ENCODE measurements at places on chromosomes 5 and 9.

- DNase-seq: no peak
These were observed 110.8 kb downstream of the ADRB2 start for GRCh38 chr5:148937239-148937638.

DNA sequence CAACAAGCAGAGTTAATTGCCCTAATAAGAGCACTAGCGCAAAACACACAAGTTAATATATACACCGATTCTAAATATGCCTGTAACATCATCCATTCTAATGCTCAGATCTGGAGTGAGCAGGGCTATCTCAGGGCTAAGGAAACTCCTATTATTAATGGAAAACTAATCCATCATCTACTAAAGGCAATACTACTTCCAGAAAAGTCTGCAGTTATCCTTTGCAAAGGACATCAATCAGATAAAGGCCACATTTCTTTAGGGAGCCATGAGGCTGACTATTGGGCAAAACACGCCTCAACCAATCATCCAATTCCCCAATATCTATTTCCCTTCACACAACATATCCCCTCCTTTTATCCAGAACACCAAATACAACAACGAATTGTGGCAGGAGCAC, 1032.3 kb upstream of the NUDT12 start:
- no peak for DNase-seq

- DNase-seq: no peak
These were observed 1901.9 kb upstream of the ACO1 start for GRCh38 chr9:30482499-30482898.

DNA sequence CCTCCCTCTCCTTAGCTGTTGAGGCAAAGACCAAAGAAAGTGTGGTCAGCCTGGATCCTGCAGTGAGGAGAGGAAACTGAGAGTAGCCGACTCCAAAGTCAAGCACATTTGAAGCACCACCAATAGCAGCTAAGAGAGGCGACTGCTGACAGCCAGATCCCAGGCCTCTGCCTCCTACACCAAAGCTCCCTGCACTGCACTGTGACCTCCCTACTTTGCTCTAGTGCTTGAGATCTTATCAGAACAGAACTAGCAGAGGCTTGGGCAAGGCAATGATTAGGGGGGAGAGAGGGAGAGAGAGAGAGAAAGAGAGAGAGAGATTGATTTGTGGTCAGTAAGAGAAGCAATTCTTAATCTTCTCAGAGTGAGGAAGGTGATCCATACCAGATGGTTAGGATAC, 216.3 kb downstream of the CDK5RAP2 start:
- no peak for DNase-seq

DNA sequence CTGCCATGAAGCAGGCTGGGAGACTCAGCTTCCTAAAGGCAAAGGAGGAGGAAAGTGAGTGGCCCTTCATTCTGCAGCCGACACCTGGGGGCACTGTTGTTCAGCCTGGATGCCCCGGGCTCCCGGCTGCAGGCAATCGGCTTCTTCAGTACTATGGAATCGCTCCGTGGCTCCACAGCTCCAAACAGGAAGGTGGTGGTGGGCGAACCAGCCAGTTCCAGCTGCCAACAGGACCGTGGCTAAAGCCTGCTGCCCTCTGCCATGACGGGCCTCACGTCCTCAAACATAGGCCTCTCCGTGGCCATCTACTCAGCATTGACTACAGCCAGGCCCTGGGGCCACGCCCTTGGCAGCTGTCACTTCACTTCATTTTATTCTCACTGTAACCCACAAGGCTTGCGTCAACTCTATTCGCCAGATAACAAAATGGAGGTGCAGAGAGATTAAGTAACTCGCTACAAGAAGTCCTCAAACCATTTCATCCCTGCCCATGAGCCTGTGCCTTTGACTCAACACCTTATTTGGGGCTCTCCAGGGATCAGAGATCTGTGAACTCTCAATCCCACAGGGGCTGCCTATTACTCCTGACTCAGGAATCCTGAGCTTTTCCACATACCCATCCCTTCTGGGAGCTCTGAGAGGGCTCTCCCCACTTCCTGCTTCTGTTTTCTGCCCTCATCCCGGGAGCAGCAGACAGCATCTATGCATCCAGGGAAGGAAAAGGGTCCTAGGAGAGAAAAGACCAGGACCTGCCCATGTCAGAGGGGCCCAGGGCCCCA, 38.0 kb downstream of the PAX5 start:
- no peak for DNase-seq

GRCh38 chr9:110742741-110743371, 74.3 kb downstream of the MUSK start:
- peak; percentile 81 for DNase-seq

GRCh38 chr5:171317230-171317629, 8.2 kb downstream of the TLX3 start:
- no peak for DNase-seq

DNA sequence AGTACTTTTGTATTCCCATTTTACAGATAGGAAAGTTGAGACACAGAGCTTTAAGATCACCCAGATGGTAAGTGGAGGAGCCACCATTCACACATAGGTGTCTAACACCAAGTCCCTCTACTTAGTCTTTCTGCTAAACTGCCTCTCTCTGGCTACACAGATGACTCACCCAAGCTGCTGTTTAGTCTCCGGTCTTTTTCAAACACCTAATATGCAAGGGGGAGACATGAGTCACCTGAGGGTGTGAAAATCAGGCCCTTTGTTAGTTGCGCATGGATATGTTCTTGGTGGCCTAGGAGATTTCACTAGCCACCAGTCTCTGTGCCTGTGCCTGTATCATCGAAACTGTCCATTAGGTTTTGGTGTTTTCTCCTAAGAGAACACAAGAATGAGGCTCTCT, 117.8 kb downstream of the MAST4 start:
- DNase-seq: no peak

Measured in AG09309 (cell line).